Kidney tubule cell (primary cell): ENCODE measurements at places on chromosomes 4 and X.

DNA sequence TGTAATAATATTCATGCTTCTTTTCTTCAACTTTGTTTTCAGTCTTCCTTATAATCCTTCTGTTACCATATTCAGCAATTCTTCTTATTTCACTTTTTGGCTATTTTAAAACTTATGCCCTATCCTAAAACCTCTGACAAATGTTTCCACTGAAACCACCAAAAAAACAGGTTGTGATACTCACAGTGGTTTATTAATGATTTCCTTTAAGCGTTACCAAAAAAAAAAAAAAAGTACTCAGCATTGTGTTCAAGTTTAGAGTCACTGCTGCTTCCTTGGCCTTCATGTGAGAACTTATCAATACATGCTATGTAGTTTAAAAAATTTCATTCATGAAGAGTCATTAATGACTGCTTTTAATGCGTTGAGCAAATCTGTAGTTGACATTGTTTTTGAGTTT is 35.4 kb upstream of the UGT2A3 start:
- DNase-seq = no peak

DNA sequence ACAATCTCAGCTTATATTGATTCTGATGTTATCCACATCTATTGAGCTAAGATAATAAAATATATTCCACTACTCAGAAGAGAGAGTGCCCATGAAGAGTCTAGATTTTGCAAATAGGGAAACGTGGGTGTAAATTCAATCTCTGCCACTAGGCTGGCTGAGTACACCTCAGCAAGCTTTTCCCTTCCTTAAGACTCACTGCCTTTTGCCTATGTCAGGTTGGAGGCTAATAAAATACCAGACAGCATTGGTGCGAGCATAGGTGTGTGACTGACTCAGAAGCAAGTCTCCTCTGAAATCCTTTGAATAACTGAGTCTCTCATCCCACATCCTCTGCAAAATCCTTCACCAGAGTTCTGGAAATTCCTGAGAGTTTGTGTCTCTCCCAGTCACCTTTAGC is 405.4 kb upstream of the CPEB2 start:
- peak; percentile 77 for DNase-seq

- no peak for DNase-seq
Observed at GRCh38 chr4:23904639-23905071, 14.8 kb upstream of the PPARGC1A start.

DNA sequence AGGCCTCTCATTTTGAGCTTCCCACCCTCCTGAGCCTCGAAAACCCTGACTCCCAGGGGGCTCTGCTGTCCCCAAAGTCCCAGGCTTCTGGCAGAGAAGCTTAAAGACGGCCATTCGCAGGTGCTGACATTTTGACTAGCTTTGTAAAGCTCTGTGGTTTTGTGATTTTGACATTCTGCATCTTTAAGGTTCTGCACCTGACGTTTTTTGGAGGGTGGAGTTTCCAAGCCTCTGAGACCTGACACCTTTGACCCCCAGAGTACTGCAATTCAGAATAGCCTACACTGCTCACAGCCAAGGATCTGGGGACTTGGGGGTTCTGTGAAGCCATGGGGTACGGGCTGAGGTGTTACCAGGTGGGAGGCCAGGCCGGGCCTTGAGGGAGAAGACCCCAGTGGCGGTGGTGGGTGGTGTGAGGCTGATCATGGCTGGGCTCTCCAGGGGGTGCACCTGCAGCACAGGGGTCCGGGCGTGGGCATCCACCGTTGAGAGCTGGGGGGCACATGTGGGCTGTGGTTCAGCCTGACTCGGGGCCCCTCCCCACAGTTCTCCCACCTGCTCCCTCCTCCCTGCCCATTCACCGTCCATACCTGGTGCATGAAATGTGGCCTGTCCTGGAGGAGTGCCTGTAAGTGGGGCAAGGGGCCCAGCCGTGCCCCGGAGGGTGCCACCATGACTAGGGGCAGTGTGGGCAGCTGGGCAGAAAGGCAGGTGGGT is 7.3 kb downstream of the FOXP3 start:
- DNase-seq = no peak

- no peak for DNase-seq
Observed at GRCh38 chr4:138977524-138977923, 38.1 kb upstream of the NOCT start.

DNA sequence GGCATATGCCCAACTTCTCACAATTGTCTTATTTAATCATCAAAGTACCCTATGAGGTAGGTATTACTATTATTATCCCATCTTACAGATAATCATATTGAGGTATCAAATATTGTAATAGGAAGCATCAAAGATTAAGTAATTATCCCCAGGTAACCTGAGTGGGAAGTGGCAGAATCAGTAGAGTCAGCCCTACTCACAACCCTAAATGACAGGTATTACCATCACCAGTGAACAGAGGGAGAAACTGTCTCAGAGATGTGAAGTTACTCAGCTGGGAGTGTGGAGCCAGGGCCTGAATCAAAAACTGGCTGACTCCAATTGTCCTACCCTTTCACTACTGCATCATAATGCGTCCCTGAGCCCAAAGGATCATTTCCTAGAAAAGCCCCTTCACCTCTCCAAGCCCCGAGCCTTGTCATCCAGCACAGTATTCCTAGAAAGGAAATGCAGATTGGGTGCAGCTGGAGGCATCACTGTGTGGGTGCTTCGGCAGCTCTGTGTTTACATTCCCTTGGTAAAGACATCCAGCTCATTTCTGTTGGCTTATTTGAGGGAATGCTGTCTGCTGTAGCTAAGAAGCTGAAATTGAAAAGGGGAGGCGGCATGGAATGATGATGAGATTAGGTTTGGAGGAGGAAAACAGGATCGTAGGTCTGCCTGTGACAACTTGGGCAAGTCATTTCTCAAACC is 72.8 kb downstream of the DHX15 start:
- DNase-seq = no peak

GRCh38 chrX:68842351-68842750 is 13.5 kb downstream of the EFNB1 start:
- DNase-seq = no peak

DNA sequence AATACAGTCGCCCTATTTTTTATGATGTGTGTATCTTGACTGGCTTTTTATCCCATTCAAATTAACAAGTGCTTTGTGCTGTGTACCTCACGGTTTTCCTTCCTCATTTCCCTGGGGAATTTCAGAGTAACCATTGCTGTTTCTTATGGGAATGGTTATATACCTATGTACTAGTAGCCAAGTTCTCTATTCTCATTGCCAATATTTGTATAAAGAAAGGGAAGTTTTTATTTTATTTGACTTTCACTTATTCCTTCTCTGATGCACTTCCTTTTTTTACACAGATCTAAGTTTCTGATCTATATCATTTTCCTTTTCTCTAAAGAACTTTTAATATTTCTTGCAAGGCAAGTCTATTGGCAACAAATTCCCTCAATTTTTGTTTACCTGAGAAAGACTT is 181.3 kb downstream of the SOWAHB start:
- DNase-seq = no peak

DNA sequence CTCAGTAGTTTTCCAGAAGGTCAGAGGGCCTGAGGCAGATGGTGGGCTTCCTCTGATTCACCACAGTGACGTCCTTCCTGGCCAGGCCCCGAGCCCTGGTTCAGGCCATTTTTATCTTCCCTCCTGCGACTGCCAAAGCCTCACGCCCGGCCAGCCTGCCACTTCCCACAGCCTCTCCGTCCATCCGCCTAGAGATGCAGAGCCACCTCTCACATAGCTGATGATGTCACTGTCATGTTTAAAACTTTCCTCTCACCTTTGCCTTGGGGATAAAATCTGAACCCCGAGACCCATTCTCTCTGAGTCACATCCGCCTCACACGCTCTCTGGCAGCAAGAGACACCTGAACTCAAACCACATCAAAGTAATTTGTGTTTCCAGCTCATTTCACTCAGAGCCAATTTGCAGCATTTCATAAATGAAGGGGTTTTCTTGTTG is 175.3 kb downstream of the QDPR start:
- DNase-seq = peak; percentile 46

GRCh38 chr4:164959896-164960295 is 17.6 kb downstream of the TRIM61 start:
- no peak for DNase-seq

- DNase-seq = no peak
Observed at GRCh38 chr4:8277356-8278008, 7.9 kb downstream of the HTRA3 start.

DNA sequence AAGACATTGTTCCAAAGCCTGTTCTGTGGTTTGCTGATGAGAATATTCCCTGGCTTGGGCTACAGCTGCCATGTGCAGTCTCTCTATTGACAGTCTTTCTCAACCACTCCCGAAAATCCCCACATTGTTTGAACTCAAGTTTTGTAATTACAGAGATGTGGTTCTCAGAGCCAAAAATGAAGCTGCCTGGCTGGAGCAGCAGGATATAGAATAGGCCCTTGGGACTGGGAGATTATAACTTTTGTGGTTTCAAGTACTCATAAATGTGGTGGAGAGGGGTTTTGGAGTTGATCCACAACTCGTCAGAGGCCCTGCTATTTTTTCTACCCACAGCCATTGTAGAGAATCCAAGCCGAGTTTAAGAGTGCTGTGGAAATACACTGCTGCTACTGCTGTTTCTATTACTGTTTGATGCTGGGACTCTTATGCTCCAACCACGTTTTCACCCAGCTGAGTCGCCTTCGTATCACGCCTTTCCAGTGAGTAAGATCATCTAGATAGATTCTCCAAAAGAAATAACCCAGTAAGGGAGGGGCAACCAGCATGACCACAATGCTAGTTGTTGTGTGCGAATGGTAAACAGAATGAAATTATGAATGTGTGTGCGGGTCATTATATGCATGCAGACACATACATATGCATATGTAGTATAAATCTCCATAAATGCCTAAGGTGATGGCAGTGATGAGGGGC is 57.1 kb upstream of the ATXN3L start:
- DNase-seq = peak; percentile 64

GRCh38 chrX:65491620-65492019 is 43.0 kb downstream of the LAS1L start:
- no peak for DNase-seq

- DNase-seq = peak; percentile 93
Observed at GRCh38 chr4:10123227-10124101, 6.9 kb upstream of the WDR1 start.

- DNase-seq = peak; percentile 56
Observed at GRCh38 chrX:107324493-107325310, 118.3 kb downstream of the DNAAF6 start.

- peak; percentile 53 for DNase-seq
Observed at GRCh38 chrX:134676436-134676835, 18.2 kb upstream of the PLAC1 start.

DNA sequence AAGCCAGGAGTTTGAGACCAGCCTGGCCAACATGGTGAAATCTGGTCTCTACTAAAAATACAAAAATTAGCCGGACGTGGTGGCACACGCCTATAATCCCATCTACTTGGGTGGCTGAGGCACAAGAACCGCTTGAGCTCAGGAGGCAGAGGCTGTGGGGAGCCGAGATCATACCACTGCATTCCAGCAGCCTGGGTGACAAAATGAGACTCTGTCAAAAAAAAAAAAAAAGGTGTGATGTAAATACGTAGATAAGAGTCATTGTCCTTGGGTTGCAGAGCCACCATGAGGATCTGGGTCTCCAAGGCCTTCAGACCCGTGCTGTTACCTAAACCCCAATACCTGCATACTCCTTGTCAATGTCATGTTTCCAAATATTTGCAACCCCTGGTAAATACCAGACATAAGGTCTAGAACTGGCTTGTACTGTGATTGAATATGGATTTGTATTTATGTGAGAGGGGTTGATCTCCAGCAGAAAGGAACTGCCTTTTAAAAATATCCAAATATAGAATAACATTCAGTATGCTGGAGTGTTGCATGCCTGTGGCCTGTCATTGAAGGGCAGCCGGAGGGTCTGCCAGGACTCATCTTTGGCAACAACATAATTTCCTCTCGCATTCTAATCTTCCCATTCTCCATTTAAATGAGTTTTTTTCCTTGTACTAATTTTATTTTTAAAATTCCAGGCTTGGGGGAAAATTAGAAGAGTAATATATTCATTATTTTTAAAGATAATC is 40.4 kb downstream of the ATXN3L start:
- no peak for DNase-seq

DNA sequence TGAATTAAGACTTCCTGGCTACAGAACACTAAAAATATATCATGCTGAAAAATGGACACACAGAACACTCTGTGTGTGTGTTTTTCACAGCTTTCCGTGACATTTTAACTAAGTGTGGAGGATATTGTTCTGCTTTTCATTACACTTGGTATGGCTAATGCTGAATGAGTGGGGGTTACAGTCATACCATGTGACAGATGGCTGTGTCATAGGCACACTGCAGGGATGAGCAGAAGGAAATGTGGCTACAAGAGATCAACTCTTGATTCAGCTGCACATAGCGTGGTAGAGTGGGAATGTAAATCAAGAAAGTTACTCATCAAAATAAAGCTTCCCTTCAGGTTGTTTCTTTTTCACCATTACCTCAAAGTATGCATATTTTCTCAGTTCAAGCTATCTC is 669.8 kb downstream of the IQCM start:
- DNase-seq = peak; percentile 80

DNA sequence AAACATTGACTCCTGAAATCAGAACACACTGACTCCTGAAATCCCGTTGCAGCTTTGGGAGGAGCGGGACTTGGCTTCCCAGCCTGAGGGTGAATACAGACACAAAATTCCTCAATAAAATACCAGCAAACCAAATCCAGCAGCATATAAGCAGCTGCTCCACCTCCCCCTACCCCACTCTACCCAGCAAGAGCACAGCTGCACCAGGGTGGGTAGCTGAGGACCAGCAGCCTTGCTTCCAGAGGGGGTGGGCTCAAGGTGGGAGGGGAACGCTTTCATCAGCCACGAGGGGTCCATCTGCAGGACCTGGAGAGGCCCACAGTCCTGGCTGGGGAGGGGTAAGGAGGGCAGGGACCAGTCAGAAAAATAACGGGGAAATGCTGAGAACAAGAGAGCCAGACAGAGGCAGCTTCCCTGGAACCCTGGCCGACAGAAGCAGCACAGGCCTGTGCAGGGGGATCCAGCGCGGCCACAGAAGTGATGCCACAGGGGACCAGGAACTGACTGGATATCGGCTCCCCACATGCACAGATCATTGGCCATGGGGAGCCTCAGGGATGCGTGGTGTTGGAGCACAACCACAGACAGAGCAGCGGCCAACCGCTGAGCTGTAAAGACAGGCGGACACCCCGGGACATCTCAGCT is 49.8 kb downstream of the FGFRL1 start:
- DNase-seq = no peak

- peak; percentile 74 for DNase-seq
Observed at GRCh38 chr4:76689145-76689817, 208.7 kb downstream of the SOWAHB start.

GRCh38 chrX:125203737-125204578 is 115.7 kb upstream of the TEX13C start:
- peak; percentile 76 for DNase-seq

GRCh38 chr4:36921476-36922216 is 322.9 kb upstream of the NWD2 start:
- DNase-seq = no peak

GRCh38 chrX:20431486-20431885 is 164.8 kb upstream of the RPS6KA3 start:
- DNase-seq = no peak

GRCh38 chr4:104907991-104908390 is 238.7 kb upstream of the TET2 start:
- no peak for DNase-seq

DNA sequence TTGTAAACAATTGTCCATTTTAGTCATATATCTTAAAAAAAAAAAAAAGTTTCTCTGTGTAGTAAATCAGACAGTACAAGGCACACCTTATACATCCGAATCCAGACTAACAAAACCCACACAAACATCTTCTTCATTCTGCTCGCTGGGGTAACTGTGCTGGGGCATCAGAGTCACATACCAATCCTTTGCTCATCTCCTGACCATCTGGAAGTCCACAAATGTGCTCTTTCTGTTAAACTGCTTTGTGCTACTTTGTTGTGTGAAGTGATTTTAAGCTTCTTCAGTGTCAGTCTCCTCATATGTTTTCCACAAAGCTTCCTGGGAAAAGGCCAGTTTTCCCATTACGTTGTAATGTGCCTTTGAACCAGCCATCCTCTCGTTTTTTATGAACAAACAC is 86.2 kb upstream of the CBR4 start:
- no peak for DNase-seq
